ENCODE measurements at places on chromosomes 7 and 10.

DNA sequence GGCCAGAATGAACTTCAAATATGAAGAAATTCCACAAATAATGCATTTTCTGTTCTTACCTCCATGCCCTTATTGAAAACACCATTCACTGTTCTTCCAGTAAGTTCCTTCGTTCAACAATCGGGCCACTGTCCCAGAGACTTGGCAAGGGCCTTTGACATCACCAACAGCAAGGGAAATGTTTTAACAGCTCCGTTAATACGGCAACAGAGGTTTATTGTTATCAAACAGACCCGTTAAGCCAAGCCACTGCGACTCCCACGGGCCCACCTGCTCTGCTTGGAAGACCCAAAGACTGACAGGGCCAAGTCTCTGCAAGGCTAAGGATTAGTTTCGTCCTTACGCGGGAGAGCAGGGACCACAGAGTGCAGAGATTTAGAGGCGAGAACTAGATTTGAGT is 43.4 kb upstream of the LYZL1 start:
- peaks cover 8% of the 10 kb centered on the region for H3K4me1 ChIP-seq
- no peak overlapping the region for H3K4me3 ChIP-seq
- no peaks in the 10 kb centered on the region for H3K36me3 ChIP-seq

- no peaks in the 10 kb centered on the region for H3K4me1 ChIP-seq
- H3K27ac ChIP-seq = no peak overlapping the region
- H3K27me3 ChIP-seq = no peaks in the 10 kb centered on the region
- DNase-seq = no peak
- no peaks in the 10 kb centered on the region for H3K36me3 ChIP-seq
Observed at GRCh38 chr10:57986422-57986821, 281.3 kb downstream of the IPMK start.

GRCh38 chr10:87930934-87931835 is 67.8 kb downstream of the PTEN start:
- peaks cover 6% of the 10 kb centered on the region for H3K36me3 ChIP-seq
- no peak for DNase-seq
- H3K27me3 ChIP-seq = no peaks in the 10 kb centered on the region
- H3K4me1 ChIP-seq = no peaks in the 10 kb centered on the region

DNA sequence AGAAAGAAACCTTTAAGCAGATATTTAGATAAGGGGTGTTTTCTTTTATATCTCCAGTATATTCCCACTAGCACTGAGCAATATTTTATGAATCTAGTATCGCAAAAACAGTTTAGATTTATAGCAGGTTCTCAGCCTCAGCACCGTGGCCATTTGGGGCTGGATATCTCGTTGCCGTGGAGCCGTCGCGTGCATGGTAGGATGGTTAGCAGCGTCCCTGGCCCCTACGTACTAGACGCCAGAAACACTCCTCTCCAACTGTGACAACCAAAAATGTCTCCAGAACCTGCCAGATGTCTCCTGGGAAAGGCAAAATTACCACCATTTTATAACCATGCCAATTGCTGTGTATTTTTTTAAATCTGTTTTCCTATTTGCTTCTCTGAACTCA is 172.9 kb downstream of the CACNB2 start:
- peaks cover 2% of the 10 kb centered on the region for H3K4me1 ChIP-seq
- H3K36me3 ChIP-seq = no peaks in the 10 kb centered on the region
- peak overlapping the region; percentile 43 for H3K27ac ChIP-seq
- H3K4me3 ChIP-seq = no peak overlapping the region

- DNase-seq = peak; percentile 12
- H3K4me3 ChIP-seq = no peak overlapping the region
- H3K4me1 ChIP-seq = peaks cover 9% of the 10 kb centered on the region
- no peaks in the 10 kb centered on the region for H3K36me3 ChIP-seq
Observed at GRCh38 chr10:83075815-83076355, 1063.4 kb upstream of the GHITM start.

GRCh38 chr10:43282881-43283280 is 16.0 kb upstream of the RASGEF1A start:
- DNase-seq = peak; percentile 33
- H3K27ac ChIP-seq = no peak overlapping the region
- H3K4me1 ChIP-seq = no peaks in the 10 kb centered on the region
- no peak overlapping the region for H3K4me3 ChIP-seq

DNA sequence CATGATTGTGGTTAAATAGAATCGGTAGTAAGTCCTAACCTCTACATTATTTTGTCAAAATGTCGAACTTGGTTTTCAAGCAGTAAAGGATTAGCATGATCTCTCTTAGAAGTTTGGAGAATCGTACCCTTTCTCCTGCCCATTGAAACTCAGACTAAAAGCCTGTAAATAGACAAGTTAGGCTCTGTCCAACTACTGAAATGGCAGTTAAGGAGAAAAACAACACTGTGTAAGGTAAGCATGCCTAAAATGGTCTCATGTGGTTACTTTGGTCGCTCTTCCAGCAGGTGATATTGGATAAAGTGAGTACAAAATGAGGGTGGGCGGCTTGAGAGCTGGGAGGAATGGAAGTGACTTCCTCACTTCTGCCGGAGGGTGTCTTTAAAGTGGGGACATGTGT is 25.0 kb downstream of the SEC61A2 start:
- no peaks in the 10 kb centered on the region for H3K4me1 ChIP-seq
- H3K27me3 ChIP-seq = no peaks in the 10 kb centered on the region
- DNase-seq = no peak
- H3K27ac ChIP-seq = no peak overlapping the region
- no peak overlapping the region for H3K4me3 ChIP-seq

DNA sequence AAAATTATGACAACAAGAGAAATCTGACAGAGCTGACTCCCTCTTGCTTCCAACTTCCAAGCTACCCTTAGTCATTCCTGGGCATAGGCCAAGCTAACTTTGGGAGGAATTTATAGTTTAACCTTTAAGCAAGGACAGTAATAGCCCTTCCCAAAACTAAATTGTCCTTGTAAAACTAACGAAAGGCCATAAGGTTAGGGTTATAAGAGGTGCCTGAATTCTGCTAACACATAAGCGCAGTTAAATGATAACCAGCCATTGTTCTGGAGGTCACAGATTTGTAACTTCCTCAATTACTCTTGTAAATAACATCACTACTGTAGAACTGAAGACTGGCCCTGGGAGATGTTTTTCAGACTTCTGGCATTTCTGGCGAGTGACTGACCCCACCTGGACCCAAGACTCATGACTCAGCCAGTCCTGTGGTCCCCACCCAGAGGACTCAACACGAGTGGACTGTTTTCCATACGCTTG is 481.2 kb downstream of the KCNMA1 start:
- no peak overlapping the region for H3K27ac ChIP-seq
- no peaks in the 10 kb centered on the region for H3K27me3 ChIP-seq
- no peaks in the 10 kb centered on the region for H3K4me1 ChIP-seq
- DNase-seq = peak; percentile 53
- no peak overlapping the region for H3K4me3 ChIP-seq
- H3K36me3 ChIP-seq = no peaks in the 10 kb centered on the region

DNA sequence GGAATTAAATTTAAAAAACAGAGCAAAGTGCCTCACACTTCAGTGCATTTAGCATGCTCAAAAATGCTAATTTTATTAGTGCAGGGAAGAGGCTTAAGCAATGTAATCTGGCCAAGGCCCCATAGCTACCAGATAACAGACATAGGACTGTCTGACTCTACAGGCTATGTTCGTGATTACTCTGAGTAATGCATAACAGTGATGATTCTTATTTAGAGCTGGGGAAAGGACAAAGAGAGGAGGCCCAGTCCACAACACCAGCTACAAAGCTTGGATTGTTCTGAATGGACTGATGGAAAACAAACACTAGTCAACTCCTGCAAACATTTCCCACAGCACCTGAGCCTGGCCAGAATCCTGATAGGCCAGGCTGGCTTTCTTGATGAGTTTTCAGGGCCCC is 8.4 kb upstream of the CH25H start:
- no peak for DNase-seq
- H3K27ac ChIP-seq = no peak overlapping the region
- no peak overlapping the region for H3K4me3 ChIP-seq
- H3K27me3 ChIP-seq = no peaks in the 10 kb centered on the region
- H3K36me3 ChIP-seq = peaks cover 10% of the 10 kb centered on the region

GRCh38 chr10:120005207-120006201 is 113.0 kb downstream of the SEC23IP start:
- H3K36me3 ChIP-seq = no peaks in the 10 kb centered on the region
- H3K27ac ChIP-seq = no peak overlapping the region
- H3K4me3 ChIP-seq = no peak overlapping the region
- no peaks in the 10 kb centered on the region for H3K4me1 ChIP-seq
- H3K27me3 ChIP-seq = peaks cover 2% of the 10 kb centered on the region

GRCh38 chr10:84537447-84537931 is 209.1 kb downstream of the CCSER2 start:
- H3K4me1 ChIP-seq = peaks cover 17% of the 10 kb centered on the region
- H3K27ac ChIP-seq = no peak overlapping the region
- H3K4me3 ChIP-seq = no peak overlapping the region
- H3K36me3 ChIP-seq = no peaks in the 10 kb centered on the region

DNA sequence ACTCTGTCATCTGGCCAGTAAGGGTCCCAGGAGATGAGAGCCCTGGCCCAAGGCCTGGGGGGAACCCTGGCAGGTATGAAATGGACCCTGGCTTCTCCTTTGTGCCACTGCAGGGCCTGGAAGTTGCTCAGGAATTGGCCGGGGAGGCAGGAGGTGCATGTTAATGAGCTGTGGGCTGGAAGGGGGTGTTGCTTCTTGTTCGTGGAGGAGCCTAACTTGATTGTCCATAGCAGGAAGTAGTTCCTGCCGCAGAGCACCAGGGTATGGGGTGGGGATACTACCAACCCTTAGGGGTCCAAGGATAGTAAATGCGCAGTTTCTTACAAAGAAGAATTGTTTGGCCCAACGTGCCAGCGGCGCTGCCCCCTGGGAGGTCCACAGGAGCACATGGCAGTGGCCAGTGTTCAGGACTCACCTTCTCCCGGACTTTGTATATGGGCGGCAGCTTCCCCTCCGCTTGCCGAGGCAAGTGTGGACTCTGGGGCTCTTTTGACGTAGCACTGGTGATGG is 21.5 kb downstream of the TEX36 start:
- H3K27me3 ChIP-seq = no peaks in the 10 kb centered on the region
- no peak overlapping the region for H3K4me3 ChIP-seq
- H3K4me1 ChIP-seq = peaks cover 10% of the 10 kb centered on the region
- H3K36me3 ChIP-seq = no peaks in the 10 kb centered on the region
- no peak for DNase-seq

- no peak overlapping the region for H3K27ac ChIP-seq
- no peak overlapping the region for H3K4me3 ChIP-seq
- DNase-seq = no peak
Observed at GRCh38 chr7:90383861-90384260, 19.4 kb upstream of the CLDN12 start.

DNA sequence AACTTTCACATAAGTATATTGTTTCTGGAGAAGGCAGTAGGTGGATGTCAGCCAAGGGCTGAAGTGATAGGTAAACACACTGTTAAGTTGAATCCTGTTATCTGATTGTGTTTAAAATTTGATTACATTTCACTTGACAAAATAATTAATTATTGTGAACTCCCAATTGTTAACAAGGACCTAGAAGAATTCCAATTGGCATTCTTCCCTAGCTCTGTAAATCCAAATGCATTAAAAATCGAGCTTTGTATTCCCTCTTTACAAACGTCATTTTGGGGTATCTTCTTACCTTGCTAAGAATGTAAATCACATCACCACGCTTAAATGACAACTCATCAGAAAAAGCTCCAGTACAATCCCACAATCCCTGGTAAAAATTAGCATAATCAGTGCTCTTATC is 179.9 kb downstream of the SKAP2 start:
- H3K4me1 ChIP-seq = peaks cover 3% of the 10 kb centered on the region
- H3K36me3 ChIP-seq = no peaks in the 10 kb centered on the region
- DNase-seq = no peak
- no peak overlapping the region for H3K27ac ChIP-seq
- H3K4me3 ChIP-seq = no peak overlapping the region

DNA sequence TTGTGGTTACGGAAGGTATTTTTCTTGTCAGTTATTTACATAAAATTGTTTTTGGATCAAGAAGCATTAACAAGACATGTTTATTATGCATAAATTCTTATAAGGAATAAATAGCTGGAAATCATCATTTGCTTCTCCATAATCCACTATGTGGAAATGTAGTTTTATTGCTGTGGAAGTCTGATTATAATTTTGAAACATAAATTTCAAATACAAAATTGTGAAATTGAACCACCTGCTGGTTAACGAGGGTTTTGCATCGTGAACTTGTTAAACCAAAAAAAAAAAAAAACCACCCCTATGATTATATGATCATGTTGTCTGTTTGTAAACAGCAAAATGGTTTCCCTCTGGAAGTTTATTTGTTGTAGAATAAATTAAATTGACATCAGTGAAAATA is 25.9 kb downstream of the ABRAXAS2 start:
- H3K4me1 ChIP-seq = no peaks in the 10 kb centered on the region
- no peaks in the 10 kb centered on the region for H3K27me3 ChIP-seq
- H3K27ac ChIP-seq = no peak overlapping the region
- DNase-seq = peak; percentile 50
- H3K4me3 ChIP-seq = no peak overlapping the region

GRCh38 chr7:134175334-134176036 is 48.3 kb downstream of the LRGUK start:
- H3K4me1 ChIP-seq = no peaks in the 10 kb centered on the region
- no peaks in the 10 kb centered on the region for H3K27me3 ChIP-seq
- no peak overlapping the region for H3K4me3 ChIP-seq
- H3K27ac ChIP-seq = no peak overlapping the region
- no peaks in the 10 kb centered on the region for H3K36me3 ChIP-seq

- no peak overlapping the region for H3K4me3 ChIP-seq
- no peaks in the 10 kb centered on the region for H3K27me3 ChIP-seq
- peak; percentile 82 for DNase-seq
- peaks cover 43% of the 10 kb centered on the region for H3K4me1 ChIP-seq
Observed at GRCh38 chr10:29619241-29619669, 15.5 kb downstream of the SVIL start.

DNA sequence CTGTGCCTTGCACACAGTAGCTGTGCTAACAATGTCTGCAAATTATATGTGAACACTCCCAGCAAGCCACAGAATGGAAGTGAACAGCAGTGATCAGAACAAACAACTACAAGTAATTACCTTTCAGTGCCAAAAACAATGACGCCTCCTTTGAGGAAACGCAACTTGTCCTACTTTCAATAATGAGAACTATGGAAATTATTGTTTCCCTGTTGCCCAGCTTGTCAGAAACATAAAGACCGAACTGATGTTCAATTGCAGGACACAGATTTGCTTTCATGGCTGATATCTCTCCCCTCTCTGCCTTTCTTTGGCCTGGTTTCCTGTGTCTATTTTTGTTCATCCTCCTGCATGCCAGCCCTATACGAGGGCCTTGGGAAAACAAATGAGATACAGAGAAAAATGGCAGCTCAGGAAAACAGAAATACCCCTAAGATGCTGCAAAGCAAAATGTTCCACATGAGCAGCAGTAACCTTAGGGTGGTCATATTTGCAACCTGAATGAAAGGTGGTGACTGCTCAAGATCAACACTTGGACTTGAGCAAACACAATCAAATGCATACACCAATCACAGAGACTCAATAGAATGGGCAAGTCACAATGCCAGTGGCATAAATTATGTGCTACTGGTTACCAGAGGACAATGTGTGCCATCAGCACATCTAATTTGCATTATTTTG is 26.8 kb downstream of the COBL start:
- H3K27me3 ChIP-seq = no peaks in the 10 kb centered on the region
- H3K4me1 ChIP-seq = peaks cover 17% of the 10 kb centered on the region
- H3K36me3 ChIP-seq = no peaks in the 10 kb centered on the region
- H3K27ac ChIP-seq = peak overlapping the region; percentile 67
- no peak overlapping the region for H3K4me3 ChIP-seq
- DNase-seq = no peak

- H3K4me3 ChIP-seq = no peak overlapping the region
- H3K27ac ChIP-seq = no peak overlapping the region
- H3K27me3 ChIP-seq = no peaks in the 10 kb centered on the region
- DNase-seq = no peak
Observed at GRCh38 chr7:151432658-151433521, 7.1 kb downstream of the CRYGN start.

- no peaks in the 10 kb centered on the region for H3K27me3 ChIP-seq
- H3K4me3 ChIP-seq = no peak overlapping the region
- DNase-seq = no peak
- H3K36me3 ChIP-seq = no peaks in the 10 kb centered on the region
Observed at GRCh38 chr10:129350690-129351089, 116.4 kb upstream of the MGMT start.
